ENCODE measurements at places on chromosomes 3 and 15. TPM values are rescaled to one million over a fixed set of nuclear protein-coding genes. Genes with fewer than 3 reads are reported as not detected.
A peak's percentile ranks its signal among the peaks of the same experiment; 100 is the strongest.

- DNase-seq, result peak; percentile 45
- no peak overlapping the region for H3K27ac ChIP-seq
- no peaks in the 10 kb centered on the region for H3K4me1 ChIP-seq
Observed at GRCh38 chr3:116200956-116201690, 244.2 kb downstream of the LSAMP start.

Gene MOBP
- total RNA-seq, result 7.1 TPM

DNA sequence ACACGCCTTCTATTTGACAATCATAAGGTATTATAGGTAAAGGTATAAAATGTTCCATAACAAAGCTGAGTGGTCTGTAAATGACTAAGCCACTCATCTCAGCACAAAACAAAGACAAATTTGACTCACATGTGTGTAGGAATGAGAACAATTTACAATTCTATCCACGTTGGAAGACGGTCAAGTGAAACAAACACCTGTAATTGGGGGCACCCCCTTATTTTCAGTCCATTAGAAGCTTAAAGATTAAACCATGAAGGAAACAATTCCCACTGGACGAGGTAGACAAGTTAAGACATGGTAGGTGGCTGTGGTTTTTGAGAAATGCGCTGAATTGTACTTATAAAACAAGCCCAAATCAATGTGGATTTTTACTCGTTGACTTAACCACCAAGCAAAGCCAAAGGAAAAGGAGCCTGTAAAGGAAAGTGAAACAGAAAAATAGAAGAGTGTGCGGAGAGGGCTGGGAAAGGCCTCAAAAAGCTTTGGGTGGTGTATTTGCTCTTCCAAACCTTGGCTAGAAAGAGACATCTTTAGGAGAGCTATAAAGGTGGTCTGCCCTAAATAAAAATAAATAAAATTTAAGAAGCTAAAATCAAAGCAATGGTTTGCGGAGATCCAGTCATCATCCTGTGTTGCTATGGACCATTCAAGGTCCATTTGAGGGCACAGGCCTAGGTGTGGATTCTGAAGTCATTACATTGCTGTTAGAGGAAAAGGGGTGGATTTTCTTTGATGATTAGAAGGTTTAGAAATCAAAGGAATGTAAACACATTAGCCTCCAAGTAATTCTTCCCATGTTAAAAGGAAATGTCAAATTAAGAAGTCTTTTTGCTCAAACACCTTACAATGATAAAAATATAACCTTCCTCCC, 135.0 kb downstream of the TFG start:
- H3K4me3 ChIP-seq, result no peak overlapping the region
- H3K4me1 ChIP-seq, result peaks cover 2% of the 10 kb centered on the region
- no peaks in the 10 kb centered on the region for H3K36me3 ChIP-seq
- DNase-seq, result no peak
- no peaks in the 10 kb centered on the region for H3K27me3 ChIP-seq

Gene C3orf80
- 0.27 TPM for total RNA-seq

Gene GRAMD2A
- total RNA-seq, result 2.0 TPM

DNA sequence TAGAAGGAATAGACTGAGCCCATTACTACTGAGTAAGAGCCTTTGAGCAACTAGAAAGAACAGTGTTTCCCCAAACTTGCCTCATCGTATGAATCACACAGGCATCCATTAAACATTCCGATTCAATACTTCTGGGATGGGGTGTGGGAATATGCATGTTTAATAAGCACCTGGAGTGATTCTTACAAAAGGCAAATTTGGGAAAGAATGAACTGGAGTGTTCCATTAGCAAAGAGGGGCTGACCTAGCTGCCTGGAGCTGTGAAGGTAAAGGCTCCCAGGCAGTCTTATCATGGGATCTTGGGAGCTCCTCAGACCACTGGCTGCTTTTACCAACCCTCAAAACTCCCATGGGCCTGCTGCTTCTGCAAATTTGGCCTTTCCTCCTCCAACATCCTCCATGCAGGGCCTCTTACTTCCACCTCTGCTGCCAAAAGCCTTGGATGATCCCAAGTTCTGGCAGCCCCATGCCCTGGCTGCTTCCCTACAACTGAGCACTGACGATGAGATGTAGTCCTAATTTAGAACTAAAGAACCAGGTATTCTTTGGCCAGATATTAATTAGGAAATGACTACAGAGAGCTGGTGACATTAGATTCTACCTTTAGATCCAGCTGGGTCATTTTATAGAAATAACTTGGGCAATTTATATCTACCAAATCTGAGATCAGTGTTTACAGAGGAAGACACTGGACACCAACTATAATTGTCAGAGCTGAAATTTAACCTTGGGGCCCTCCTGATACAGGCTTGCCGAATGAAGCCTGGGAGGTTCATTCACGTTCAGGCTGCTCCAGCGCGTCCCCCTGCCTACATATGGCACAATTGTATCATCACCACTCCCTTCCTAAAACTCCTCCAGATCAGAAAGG, 11.2 kb upstream of the HOMER2 start:
- H3K4me3 ChIP-seq, result no peak overlapping the region
- H3K27ac ChIP-seq, result no peak overlapping the region
- no peak for DNase-seq
- no peaks in the 10 kb centered on the region for H3K4me1 ChIP-seq

DNA sequence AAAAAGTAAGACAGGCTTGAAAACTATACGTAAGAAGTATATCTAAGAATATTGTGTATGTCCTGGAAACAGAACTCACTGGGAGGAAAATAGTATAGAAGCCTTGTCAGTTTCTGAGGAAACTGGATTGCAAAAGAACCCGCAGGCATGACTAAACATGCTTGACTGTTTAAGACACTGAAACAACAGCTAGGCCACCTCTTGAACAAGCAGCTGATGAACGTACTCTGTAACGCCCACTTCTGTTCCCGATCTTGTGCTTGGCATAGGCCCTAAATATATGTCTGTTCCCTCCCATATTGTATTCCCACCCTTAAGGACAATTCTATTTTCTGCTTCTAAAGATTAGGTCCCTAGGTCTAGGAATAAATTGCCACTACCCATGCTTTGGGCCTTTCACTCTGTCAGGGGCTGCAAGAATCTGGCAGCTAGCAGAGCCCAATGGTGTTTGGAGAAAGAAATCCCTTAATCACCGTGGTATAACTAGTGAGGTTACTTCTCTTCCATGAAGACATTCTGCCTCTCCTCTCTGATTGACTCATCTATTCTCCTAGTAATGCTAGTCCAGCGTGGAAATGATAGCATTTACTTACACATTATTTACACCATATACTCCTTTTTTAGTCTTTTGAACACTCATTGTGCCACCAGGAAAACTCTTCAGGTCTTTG, 46.2 kb downstream of the CD200 start:
- no peaks in the 10 kb centered on the region for H3K4me1 ChIP-seq
- DNase-seq, result no peak
- no peak overlapping the region for H3K27ac ChIP-seq
- no peaks in the 10 kb centered on the region for H3K27me3 ChIP-seq

DNA sequence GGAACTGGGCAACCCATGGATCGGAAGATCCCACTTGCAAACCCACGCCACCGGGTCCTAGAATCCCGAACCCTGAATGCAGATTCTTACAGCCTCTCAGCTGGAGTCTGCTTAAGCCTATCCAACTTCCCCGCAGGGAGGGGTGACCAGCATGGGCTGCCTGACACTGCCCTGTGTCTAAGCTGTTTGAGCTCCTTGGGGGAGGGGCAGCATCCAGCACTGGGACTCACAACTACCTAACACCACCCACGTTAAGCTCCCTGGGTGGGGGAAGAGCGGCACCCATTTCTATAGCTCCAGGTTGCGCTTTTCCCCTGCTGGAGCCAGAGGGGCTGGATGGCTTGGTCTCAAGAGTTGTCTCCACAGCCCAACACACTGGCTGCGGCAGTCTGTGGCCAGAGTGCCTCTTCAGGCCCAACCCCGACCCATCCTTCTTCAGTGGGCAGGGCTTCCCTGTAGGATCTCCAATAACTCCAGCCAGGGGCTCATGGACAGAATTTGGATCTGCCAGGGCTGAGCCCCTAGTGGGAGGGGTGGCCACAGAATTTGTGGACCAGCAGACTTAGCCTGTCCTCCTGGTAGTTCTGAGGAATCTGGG, 649.2 kb downstream of the TUSC7 start:
- H3K27me3 ChIP-seq, result no peaks in the 10 kb centered on the region
- no peaks in the 10 kb centered on the region for H3K4me1 ChIP-seq
- H3K27ac ChIP-seq, result no peak overlapping the region
- DNase-seq, result peak; percentile 50
- no peak overlapping the region for H3K4me3 ChIP-seq

- H3K27me3 ChIP-seq, result peaks cover 67% of the 10 kb centered on the region
- no peaks in the 10 kb centered on the region for H3K4me1 ChIP-seq
Observed at GRCh38 chr3:129967761-129968160, 6.8 kb upstream of the TRH start.

Gene EFHB
- 1.3 TPM for total RNA-seq

Gene C3orf85
- not detected for total RNA-seq

Gene OR5K2
- total RNA-seq, result not detected

Gene SIDT1
- not detected for total RNA-seq

GRCh38 chr3:42546691-42547213, 35.0 kb downstream of the SEC22C start:
- no peak overlapping the region for H3K27ac ChIP-seq
- H3K27me3 ChIP-seq, result no peaks in the 10 kb centered on the region
- H3K4me1 ChIP-seq, result no peaks in the 10 kb centered on the region
- no peak for DNase-seq
- H3K4me3 ChIP-seq, result no peak overlapping the region

GRCh38 chr3:150480877-150481276, 65.4 kb downstream of the SERP1 start:
- DNase-seq, result no peak
- H3K36me3 ChIP-seq, result no peaks in the 10 kb centered on the region
- no peaks in the 10 kb centered on the region for H3K4me1 ChIP-seq
- no peak overlapping the region for H3K4me3 ChIP-seq

DNA sequence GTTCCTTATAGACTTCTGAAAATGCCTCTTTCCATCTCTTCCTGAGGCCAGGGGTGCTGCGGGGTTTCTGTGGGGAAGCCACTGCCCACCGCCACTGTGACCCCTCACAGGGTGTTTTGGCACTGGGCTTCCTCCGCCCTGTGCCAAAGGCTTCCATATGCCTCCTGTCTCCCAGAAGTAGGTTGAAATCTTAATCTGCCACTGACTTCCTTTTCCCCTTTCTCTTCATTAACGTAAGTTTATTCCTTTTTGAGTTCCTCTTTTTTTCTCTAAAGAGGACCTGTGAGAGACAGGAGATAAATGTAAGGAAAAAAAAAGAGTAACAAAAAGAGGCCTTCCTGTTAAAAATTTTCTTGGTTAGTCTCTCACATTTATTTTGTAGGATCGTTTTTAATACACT, 220.5 kb downstream of the CTNNB1 start:
- H3K27ac ChIP-seq, result no peak overlapping the region
- H3K27me3 ChIP-seq, result no peaks in the 10 kb centered on the region
- DNase-seq, result no peak
- no peaks in the 10 kb centered on the region for H3K36me3 ChIP-seq

DNA sequence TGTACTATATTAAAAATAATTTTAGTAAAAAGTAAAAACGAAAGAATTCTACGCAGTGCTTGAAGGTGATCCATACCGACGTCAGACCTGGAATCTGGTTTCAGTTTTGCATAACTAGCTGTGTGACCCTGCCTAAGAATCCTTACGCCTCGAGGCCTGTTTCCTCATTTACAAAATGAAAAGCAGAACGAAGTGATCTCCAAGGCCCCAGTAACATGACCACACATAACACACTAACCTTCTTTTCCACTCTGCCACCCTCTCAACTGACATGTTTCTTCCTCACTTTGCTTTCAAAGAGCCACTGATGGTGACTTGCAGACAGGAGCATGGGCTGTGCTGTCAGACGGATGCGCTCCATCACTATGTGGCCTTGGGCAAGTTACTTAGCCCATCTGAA, 4.8 kb downstream of the MESD start:
- no peak overlapping the region for H3K4me3 ChIP-seq
- no peaks in the 10 kb centered on the region for H3K4me1 ChIP-seq
- H3K27ac ChIP-seq, result no peak overlapping the region
- no peak for DNase-seq
- peaks cover 29% of the 10 kb centered on the region for H3K36me3 ChIP-seq

DNA sequence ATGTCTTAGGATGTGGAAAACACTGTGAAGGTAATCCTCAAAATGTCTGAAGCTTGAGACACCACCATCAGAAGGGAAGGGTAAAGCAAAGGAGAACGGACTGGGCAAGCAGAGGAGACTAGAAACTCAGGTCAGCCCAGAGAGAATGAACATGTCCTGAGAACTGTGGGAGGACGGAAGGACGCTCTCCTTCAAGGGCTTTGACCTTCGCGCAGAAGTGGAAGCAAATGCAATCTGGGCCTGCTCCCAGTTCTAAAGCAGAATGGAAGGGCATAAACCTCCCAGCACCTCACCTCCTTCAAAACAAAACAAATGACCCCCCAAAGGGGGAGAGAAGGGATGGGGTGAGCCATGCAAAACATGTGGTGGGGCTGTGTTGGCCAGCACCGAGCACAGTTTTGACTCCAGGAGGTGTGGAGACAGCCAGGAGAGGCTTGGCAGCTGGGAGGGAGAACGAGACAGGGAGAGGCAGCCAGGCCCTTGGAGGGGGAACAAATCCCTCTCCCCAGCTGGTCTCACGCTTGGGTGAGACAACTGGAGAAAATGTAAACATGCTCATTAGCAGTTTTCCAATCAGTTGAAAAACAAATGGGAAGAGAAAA, 222.4 kb upstream of the WNT5A start:
- H3K27ac ChIP-seq, result no peak overlapping the region
- peaks cover 11% of the 10 kb centered on the region for H3K4me1 ChIP-seq
- H3K27me3 ChIP-seq, result no peaks in the 10 kb centered on the region

Gene SLC38A3
- 8.2 TPM for total RNA-seq

DNA sequence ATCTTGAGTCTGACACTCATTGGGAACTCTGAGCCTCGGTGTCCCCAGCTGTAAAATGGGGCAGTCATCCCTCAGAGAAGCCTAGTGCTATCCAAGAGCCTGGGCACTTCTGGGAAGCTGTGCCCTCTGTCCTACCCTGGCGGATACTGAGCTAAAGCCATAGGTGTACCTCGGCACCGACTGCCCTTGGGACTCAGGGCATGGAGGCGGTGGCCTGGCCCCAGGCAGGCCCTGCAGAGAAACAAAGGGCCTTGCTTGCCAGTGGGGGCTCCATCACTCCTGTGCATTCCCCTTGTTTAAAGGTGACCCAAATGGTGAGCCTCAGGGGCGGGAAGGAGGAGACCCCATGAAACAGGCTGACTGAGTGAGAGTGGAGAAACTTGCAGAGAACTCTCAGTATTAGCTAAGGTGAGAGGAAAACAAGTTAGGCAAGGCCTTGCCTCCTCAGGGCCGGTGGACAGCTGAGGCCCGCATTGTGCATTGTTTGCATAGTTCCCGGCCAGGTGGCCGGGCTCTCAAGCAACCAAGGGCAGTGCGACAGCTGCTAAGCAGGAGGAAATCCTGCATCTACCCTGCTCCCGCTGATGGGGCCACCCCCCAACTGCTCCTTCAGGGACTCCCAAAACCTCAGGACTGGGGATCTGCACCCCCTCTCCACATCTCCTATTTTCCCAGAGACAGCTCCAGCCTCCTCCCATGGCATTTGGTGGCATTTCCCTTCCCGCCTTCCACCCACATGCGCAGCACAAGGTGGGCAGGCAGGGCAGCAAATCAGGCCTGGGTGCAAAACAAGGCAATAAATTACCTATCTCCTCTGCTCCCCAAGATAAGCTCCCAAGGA, 4.3 kb downstream of the PFKFB4 start:
- H3K27me3 ChIP-seq, result no peaks in the 10 kb centered on the region
- peaks cover 8% of the 10 kb centered on the region for H3K36me3 ChIP-seq
- peaks cover 4% of the 10 kb centered on the region for H3K4me1 ChIP-seq

Gene NCEH1
- total RNA-seq, result 14.1 TPM
